ENCODE measurements at places on chromosomes 3 and 15.

- no peak for DNase-seq
Measured at GRCh38 chr15:31177951-31178350, 76.4 kb upstream of the TRPM1 start.

- DNase-seq, result no peak
Measured at GRCh38 chr15:56653787-56654186, 79.5 kb downstream of the ZNF280D start.

DNA sequence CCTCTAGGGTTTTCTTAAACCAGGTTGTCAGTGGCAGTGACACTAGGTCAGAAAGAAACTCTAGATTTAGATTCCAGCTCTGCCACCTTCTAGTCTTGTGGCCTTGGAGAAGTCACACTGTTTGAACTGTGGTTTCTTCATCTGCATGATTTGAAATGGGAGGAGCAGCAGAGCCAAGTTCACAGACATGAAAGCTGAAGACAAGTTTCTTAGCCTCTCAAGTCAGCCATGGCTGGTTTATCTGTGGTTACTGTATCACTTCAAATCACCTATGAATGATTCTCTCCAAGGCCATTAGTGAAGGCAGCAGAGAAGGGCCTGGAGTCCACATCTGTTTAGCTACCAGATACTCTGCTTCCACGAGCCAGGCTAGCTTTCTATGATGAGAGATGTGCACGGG lies 15.6 kb downstream of the CLEC3B start:
- DNase-seq, result no peak

DNA sequence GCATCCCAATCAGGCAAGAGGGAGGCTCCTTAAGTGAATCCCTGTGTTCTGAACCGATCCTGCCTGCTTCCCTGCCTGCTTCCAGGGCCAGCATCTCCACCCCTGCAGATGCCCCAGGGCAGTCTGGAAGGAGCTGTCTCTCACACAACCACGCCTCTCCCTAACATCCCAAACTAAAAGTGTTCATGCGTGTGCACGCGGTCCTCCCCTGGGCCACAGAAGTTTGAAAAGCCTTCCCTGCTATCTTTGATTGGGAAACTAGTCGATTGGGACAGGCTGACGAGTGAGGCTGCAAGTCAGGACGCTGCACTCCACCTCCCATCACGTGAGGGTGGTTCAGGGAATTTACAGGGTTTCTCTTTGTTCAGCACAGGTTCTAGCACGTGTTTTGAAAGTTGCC lies 340.9 kb upstream of the ICE2 start:
- no peak for DNase-seq

- DNase-seq, result no peak
Measured at GRCh38 chr3:106699122-106699521, 678.1 kb upstream of the CCDC54 start.

- DNase-seq, result no peak
Measured at GRCh38 chr3:186003610-186004009, 65.8 kb upstream of the TRA2B start.

DNA sequence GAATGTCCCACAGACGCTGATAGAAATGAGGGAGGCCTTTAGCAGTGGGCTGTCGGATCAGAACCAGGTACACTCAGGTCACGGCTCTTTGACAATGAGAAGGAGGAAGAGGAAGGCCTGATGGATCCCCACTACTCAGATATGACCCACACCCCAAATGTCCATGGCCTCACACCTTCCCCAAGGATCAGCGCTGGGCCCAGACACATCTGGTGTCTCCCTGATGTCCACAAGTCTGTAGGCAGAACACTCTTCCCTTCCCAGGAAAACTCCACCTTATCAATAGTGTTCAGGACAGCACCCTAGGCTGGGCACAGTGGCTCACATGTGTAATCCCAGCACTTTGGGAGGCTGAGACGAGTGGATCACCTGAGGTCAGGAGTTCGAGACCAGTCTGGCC lies 33.3 kb upstream of the SFMBT1 start:
- no peak for DNase-seq

DNA sequence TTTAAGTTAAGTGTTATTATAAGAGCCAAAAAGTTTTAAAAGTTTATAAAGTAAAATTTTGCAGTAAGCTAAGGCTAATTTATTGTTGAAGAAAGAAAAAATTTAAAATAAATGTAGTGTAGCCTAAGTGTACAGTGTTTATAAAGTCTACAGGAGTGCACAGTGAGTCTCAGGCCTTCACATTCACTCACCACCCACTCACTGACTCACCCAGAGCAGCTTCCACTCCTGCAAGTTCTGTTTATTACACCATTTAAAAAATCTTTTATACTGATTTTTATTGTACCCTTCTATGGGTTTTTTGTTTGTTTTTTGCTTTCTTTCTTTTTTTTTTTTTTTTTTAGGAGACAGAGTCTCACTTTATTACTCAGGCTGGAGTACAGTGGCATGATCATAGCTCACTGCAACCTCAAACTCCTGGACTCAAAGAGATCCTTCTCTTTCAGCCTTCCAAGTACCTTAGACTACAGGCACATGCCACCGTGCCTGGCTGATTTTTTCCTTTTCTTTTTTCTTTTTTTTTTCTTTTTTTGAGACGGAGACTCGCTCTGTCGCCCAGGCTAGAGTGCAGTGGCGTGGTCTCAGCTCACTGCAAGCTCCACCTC lies 25.9 kb downstream of the CSTA start:
- no peak for DNase-seq

GRCh38 chr3:167882057-167882667 lies 146.6 kb downstream of the SERPINI1 start:
- no peak for DNase-seq

DNA sequence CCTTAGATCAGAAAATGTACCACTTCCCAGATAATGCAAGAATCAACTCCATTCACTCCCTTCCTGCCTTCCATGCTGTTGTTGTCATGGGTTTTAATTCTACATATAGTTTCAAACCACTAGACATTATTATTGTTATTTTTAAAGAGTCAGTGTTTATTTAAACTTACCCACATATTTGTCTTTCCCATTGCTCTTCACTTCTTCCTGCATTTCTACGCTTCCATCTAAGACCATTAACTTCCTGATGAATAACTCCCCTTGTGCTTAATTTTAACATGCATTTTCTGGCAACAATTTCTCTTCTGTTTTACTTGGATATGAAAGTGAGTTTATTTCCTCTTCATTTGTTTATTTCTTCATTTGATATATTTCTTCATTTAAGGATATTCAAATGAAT lies 127.1 kb upstream of the FHIT start:
- no peak for DNase-seq

DNA sequence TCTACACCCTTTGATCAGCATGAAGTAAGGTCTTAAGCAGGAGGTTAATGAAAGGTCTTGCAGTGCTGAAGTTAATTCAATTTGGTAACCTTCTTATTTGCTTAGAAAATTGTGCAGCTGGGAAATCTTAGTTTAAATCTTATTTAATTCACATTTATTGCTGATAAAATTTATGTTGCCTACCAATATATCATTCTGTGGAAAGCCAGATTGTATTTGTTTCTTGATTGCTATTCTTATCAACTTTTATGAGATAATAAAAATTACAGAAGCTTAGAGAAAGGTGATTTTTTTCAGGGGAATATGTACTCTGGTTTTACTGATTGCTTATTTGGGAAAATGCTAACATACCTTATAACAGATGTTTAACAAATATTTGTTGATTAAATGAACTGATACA lies 64.0 kb upstream of the PAQR5 start:
- DNase-seq, result no peak

DNA sequence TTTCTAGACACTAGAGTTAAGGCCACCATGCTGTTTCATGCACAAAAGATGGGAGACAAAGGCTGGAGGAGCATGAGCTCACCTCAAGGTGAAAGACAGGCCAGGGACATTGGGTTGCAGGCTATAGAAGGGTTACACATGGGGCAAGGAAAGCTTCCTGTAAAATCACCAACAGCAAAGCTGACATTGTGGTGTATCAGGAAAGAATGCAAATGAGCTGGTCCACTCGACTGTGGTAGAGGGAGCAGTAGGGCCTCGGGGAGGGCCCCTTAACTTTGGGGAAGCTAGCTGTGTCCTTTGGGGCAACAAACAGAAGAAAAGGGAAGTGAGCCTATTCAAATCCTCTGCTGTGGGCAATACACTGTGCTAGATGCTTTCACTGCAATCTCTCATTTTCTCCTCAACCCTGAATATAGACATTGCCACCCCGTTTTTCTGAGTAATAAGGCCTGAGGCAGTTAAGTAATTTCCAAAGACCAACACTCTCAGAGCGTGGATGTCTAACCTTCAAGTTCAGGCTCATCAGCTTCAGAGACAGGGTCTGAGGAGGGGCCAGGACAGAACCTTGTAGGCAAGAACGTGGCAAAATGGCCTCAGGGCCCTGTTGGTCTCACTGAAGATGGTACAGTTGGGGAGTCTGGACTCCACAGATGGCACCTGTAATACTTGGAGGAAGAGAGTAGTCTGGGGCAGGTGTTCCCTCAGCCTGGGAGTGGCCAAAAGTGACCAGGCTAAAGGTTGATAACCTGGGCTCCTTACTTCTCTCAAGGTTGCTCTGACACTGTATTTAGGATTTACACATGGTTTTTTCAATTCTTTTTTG lies 24.1 kb downstream of the CX3CR1 start:
- no peak for DNase-seq

DNA sequence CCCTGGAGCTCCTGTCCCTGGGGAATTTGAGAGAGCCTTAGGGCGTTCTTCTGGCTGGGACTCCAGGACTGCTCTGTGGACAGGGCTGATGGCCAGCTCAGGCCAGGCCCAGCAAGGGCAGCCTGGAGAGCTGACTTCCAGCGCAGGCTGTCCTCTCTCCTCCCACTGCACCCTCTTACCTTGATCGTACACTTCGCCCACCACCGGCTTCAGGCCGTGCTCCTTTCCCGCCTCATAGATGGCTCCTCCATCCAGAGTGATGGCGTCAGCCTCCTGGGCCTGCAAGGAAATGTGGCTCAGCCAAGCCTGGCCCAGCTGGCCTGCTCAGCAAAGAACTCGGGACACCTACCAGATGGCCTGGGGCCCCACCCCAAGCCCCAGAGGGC lies 3.1 kb downstream of the MELTF start:
- no peak for DNase-seq

DNA sequence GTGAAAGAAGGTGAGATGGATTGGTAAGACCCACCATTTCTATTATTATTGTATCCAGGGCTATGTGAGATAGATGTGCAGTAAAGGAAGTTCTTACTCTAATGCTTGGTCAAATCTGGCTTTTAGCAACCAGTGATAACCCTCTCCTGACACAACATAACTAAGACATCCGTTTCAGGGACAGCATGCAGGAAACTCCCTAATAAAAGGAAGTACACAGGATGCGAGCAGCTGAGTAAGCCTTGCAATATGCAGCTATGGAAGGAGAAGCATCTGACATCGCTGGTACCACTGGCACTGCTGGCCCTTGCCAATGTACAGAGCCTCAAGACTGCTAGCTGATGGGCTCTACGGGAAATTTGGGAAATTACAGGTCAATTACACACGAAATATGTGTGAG lies 662.3 kb downstream of the NR2F2 start:
- no peak for DNase-seq

GRCh38 chr3:126951561-126951960 lies 31.4 kb upstream of the PLXNA1 start:
- no peak for DNase-seq

- DNase-seq, result no peak
Measured at GRCh38 chr3:169147238-169148008, 516.1 kb downstream of the MECOM start.

DNA sequence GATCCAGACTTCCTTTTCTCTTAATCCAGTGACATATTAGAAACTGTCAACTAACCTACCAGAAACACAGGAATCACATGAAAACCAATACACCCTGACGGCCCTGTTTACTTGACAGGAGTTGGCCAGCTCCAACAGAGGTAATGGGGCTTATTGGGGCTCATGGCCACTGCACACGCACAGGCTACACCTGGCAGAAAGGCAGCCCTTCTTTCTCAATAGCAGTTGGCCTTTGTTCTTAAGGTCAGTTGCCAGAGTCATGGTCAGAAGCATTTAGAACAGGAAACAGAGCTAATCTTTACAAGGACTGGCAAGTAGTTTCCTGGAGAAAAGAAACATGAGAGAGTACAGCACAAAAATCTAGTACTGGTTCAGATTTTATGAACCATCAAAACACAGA lies 181.8 kb downstream of the MAGI1 start:
- no peak for DNase-seq

GRCh38 chr15:58258501-58259292 lies 120.5 kb downstream of the AQP9 start:
- no peak for DNase-seq
